Panc1 (cell line): ENCODE measurements at places on chromosomes 1 and 21.

- DNase-seq: no peak
Measured at GRCh38 chr1:220797553-220797952, 10.8 kb downstream of the MTARC1 start.

DNA sequence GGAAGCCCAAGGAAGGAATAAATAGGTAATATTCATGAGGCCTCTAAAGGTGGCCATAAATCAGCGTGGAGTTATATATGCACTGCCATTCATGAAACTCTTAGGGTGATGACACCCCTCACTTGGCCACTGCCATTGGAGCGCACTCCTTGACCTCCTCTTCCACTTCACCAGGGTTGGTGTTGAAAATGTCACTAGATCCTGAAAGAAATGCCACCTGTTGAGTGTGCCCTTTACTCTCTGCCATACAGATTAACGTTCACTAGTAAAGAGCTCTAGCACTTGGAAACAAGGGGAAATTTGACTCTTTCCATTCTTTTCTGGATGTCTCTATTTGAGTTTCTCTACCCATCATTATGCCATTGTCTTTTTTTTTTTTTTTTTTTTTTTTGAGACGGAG lies 83.5 kb upstream of the GREM2 start:
- DNase-seq: no peak

- no peak for DNase-seq
Measured at GRCh38 chr1:106768077-106768476, 288.4 kb upstream of the PRMT6 start.

- DNase-seq: no peak
Measured at GRCh38 chr1:246790364-246790763, 66.2 kb downstream of the SCCPDH start.

- DNase-seq: no peak
Measured at GRCh38 chr1:65449214-65449823, 28.9 kb downstream of the LEPR start.

- DNase-seq: no peak
Measured at GRCh38 chr1:93778457-93778856, 96.8 kb upstream of the BCAR3 start.

- no peak for DNase-seq
Measured at GRCh38 chr1:36438715-36439114, 11.5 kb downstream of the OSCP1 start.

GRCh38 chr1:21552715-21553114 lies 43.5 kb downstream of the ALPL start:
- DNase-seq: no peak

DNA sequence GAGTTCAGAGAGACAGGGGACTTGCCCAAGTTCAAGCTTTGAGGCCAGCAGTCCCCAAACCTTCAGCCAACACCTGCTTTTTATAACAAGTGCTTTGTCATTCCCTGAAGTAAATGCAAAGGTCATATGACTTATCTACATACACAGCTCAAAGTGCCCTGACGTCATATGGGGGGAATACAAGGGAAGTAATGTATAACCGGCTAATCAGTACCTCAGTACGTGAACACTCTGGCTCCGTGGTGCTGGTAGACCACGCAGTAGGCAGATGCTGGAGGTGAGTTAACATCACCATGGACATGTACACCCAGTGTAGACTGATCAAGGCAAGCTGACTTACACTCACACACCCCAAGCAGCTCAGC lies 60.0 kb downstream of the BACE2 start:
- no peak for DNase-seq

DNA sequence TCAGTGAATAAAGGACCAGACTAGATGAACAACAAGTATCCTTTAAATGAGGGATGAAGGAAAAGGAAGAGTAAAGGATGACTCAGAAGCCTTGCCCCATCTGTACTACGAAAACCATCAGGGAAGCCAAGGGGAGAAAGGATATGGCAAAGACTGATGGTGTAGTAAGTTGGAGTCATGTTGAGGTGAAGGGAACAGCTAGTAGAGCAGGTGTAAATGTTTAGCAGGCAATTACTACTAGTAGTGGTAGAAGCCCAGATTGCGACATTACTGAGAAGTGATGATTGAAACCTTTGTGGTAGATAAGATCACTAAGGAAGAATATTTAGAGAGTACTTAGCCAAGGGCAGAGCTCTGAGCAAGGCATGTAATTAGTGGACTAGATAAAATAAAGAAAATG lies 84.0 kb downstream of the PHTF1 start:
- DNase-seq: no peak

DNA sequence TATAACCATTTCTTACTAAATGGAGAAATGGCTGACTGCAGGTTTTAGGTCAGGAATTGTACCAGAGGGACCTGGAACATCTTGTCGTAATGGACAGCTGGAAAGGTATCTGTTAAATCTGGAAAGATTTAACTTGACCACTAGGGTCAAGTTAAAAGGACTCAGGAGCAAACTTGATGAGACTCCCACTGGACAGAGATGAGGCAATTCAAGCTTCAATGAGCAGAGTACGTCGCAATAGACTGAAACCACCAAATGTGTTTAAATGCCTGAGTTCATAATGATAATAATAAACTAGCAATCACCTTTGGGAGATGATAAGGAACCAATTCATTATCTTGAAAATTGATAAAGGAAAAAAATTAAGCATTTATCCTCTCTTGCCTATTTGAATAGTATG lies 8.7 kb downstream of the IFNLR1 start:
- DNase-seq: no peak

GRCh38 chr1:228295201-228295600 lies 87.4 kb downstream of the OBSCN start:
- DNase-seq: no peak

DNA sequence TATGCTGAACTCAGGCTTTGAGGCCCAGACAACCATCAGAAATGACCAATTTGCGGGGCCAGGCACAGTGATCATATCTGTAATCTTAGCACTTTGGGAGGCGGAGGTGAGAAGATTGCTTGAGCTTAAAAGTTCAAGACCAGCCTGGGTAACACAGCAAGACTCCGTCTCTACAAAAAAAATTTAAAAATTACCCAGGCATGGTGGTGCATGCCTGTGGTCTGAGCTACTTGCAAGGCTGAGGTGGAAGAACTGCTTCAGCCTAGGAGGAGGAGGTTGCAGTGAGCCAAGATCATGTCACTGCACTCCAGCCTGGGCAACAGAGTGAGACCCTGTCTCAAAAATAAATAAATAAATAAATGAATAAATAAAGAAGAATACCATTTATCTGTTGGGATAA lies 156.5 kb downstream of the EIF4G3 start:
- DNase-seq: no peak

DNA sequence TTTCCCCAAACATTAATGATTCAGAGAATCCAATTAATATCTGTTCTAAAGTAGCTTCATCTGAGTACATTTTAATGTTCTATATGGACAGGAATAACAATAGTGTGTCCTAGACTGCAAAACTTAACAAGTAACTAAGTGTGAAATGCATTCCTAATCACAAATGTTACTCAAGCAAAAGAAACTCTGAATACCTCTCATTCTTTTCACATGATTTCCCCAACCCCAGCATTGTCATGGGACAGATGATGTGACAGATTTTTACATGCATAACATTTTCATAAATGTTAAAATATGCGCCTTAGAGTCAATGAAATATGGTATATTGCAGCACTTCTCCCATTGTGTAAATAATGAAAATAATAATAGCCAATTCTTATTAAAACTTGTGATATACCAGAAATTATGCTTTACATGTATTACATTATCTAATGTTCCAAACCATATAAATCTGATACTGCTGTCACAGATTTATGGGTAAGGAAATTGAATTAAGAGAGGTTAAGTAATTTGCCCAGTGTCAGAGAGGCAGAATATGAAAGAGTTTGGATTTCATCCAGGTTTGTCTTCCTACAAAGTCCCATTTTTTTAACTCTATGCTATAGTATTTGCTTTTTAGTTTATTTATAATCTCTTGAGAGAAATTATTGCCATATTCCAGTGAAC lies 269.4 kb downstream of the LRRC7 start:
- no peak for DNase-seq

- DNase-seq: no peak
Measured at GRCh38 chr21:41873005-41873404, 6.1 kb downstream of the PRDM15 start.

- no peak for DNase-seq
Measured at GRCh38 chr21:14615359-14615974, 69.4 kb upstream of the SAMSN1 start.

- DNase-seq: no peak
Measured at GRCh38 chr1:53583021-53583867, 124.0 kb downstream of the DMRTB1 start.

GRCh38 chr1:190172651-190173430 lies 304.8 kb downstream of the BRINP3 start:
- no peak for DNase-seq

DNA sequence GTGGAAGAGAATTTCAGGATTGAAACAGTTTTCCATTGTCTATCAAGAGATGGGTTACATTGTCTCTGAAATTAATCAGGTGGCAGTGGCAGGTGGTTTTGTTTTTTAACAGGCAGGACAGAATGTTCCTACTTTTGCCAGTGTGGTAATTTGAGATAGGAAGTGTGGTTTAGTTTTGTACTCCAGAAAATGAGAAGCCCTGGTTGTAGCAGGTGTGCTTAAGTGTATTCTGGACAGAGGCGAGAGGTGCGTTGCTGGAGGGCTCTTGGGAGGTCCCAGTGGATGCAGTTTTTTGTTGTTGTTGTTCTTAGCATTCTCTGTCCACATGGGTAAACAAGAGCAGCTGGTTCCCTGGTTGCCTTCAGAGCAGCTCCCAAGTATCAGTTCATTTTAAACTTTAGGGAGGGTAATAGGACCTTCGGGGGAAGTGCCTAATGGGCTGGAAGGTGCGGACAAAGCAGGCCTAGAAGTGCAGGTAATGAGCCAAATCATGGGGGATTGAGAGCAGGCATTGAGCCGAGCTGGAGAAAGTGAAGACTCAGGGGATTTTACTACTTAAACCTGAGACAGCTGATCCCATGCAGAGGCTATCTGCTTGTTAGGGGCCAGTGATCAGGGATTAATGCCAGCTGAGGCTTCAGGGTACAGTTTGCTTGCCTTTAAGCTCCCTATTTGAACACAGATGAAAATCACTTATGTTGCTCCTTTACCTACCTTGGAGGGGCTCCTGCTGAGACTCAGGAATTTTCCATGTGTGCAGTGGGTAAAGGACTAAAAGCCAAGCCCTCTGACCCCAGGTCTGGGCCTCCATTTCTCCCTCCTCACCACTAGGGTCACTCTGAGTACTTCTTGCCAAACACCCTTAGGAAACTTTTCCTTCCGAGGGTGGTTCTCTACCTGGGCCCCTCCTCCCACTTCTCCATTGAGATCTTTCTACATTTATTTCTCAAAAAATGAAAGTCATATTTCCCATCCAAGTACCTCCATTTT lies 6.1 kb downstream of the PFKFB2 start:
- no peak for DNase-seq

DNA sequence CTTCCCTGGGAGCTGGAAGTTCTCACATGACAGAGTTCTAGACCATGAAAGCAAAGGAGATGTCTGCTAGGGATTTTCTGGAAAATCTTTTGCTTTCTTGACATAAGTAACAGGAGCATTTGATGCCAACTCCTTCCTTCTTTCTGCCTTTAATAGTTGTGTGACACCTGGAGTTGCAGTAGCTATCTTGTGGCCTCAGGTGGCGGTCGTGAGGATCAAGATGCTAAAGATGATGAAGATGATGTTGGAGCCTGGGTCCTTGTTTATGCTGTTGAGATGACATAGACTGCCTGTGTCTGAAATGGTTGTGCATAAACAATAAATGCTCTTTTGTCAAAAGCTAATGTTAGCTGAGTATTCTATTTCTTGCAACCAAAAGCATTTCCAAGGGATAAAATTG lies 32.7 kb upstream of the KIRREL1 start:
- DNase-seq: no peak

- no peak for DNase-seq
Measured at GRCh38 chr1:23169727-23170335, 1.2 kb upstream of the LUZP1 start.

DNA sequence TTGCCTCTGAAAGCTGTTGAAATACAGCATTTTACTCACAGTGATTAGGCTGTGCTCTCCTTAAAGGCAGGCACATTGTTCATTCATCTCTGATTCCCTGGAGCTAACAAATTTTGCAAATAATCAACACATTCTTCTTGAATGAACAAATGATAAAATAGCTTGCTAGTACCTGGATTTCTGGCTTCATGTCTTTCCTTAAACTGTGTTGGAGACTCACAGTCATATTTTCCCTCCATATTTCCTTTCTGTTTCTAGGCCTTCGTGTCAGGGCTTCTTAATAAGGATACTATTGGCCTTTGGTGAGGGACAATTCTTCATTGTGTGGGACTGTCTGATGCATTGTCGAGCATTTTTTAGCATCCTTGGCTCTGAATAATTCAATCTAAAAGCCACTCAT lies 9.7 kb downstream of the HSD11B1 start:
- DNase-seq: no peak

DNA sequence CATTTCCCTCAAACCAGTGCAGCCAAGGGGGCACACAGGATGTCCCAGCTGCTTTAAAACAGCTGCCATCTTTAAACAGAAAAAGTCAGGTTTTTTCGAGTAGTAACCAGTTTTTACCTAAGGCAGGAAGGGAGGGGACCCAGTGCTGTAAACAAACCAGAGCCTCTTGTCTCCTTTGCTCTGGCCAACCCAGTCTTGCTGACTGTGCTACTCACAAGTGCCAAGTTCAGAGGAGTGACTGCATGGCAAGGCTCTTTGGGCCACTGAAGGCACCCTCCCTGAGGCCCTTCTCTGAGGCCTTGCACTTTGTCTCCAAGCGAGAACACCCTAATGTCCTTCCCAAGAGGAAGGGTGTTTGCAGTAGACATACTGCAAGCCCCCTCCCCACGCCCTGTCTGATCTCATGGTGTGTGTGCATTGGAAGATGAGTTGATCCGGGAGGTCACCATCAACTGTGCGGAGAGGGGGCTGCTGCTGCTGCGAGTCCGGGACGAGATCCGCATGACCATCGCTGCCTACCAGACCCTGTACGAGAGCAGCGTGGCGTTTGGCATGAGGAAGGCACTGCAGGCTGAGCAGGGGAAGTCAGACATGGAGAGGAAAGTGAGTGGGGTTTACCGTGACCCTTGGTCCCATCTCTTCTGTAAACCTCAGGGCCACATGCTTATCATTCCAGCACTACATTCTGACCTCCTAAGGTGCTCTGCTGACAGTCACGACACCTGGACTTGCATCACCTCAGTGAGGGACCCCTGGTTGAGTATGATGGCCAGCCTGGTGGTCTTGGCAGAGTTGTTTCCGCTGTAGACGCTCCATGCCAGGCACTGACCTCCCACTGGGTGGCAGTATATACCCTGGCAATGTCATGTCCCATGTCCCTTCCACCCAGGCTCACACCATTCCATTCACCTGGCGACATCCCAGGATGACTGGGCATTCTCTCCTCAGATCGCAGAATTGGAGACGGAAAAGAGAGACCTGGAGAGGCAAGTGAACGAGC lies 4.7 kb downstream of the DNALI1 start:
- DNase-seq: no peak

GRCh38 chr21:38990424-38990794 lies 184.7 kb downstream of the ETS2 start:
- no peak for DNase-seq

DNA sequence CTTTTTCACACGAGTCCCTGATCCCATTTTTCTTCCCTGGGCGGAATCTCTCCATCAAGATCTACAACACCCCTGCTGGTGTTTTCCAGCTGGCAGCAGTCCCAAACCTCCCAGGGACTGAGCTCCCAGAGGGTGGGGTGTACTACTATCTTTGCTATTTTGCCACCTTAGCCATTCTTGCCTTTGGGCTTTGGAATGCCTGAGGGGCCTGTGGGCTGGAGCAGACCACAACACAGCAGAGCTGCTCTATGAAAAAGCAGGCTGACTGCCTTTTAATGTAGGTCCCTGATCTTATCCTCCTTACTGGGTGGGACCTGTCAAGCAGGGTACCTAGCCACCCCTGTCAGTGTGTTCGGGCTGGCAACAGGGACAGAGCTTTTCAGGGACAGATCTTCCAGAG lies 91.9 kb downstream of the KCNT2 start:
- no peak for DNase-seq
